ENCODE measurements at places on chromosomes 5 and 9. TPM values are rescaled to one million over a fixed set of nuclear protein-coding genes. Genes with fewer than 3 reads are reported as not detected.

Gene F2R
- total RNA-seq = 7.5 TPM

Gene PHYKPL
- total RNA-seq = 125 TPM

Gene MARCOL
- not detected for total RNA-seq

Gene PCDHGA2
- not detected for total RNA-seq

Gene ARL15
- total RNA-seq = 12.3 TPM

Gene LHFPL2
- total RNA-seq = 0.34 TPM

Gene PCDHA9
- total RNA-seq = not detected

Gene CTSV
- total RNA-seq = 0.29 TPM

Gene TGFBI
- total RNA-seq = not detected

Gene ZSWIM6
- total RNA-seq = 2.6 TPM

Gene POU5F2
- total RNA-seq = 1.1 TPM

Gene PAX5
- 0.45 TPM for total RNA-seq
